ENCODE measurements at places on chromosomes 1 and 21. TPM values are rescaled to one million over a fixed set of nuclear protein-coding genes. Genes with fewer than 3 reads are reported as not detected.

The MTARC2 gene
- 3.1 TPM for total RNA-seq

DNA sequence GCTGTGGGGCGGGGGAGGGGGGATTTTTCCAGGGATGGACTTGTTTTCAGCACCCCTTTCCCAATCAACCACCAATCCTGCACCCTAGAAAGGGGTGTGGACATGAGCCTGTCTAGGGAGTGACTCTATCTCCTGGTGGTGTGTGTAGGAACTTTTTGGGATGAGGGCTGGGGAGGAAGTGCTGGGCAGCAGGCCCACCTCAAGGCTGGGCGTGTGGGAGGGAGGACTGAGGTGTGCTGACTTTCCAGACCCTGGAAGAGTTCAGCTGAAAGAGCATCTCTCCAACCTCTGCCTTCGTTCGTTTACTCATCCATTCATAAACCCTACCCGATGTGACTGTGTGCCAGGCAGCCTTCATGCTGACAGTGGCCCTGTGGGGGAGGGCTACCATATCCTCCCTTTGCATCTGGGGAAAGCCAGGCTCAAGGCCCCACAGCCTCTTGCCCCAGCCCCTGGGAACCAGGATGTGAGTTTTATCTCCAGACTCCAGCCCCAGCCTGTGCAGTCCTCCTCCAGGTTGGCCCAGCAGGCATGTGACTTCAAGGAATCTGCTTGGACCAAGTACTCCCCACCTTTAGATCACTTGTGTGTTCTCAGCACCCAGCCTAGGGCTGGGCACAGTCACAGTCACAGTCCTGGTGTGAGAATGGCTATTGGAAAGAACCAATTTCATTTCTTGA, 6.7 kb downstream of the KNCN start:
- DNase-seq = no peak
- H3K27ac ChIP-seq = no peak overlapping the region
- no peaks in the 10 kb centered on the region for H3K4me1 ChIP-seq

- H3K4me3 ChIP-seq = no peak overlapping the region
- H3K36me3 ChIP-seq = no peaks in the 10 kb centered on the region
- H3K27ac ChIP-seq = no peak overlapping the region
- H3K27me3 ChIP-seq = peaks cover 2% of the 10 kb centered on the region
- no peak for DNase-seq
Observed at GRCh38 chr1:21659924-21660326, 9.2 kb downstream of the RAP1GAP start.

- no peaks in the 10 kb centered on the region for H3K27me3 ChIP-seq
- H3K4me3 ChIP-seq = no peak overlapping the region
- no peak overlapping the region for H3K27ac ChIP-seq
- no peaks in the 10 kb centered on the region for H3K36me3 ChIP-seq
- H3K4me1 ChIP-seq = no peaks in the 10 kb centered on the region
- no peak for DNase-seq
Observed at GRCh38 chr1:240613356-240614142, 1.6 kb upstream of the GREM2 start.

- H3K27me3 ChIP-seq = no peaks in the 10 kb centered on the region
- no peak overlapping the region for H3K27ac ChIP-seq
- H3K4me3 ChIP-seq = no peak overlapping the region
- H3K36me3 ChIP-seq = no peaks in the 10 kb centered on the region
Observed at GRCh38 chr1:212686591-212686990, 13.0 kb downstream of the BATF3 start.

GRCh38 chr1:193265716-193266115, 79.3 kb upstream of the B3GALT2 start:
- H3K4me3 ChIP-seq = no peak overlapping the region
- no peak for DNase-seq
- no peaks in the 10 kb centered on the region for H3K36me3 ChIP-seq

DNA sequence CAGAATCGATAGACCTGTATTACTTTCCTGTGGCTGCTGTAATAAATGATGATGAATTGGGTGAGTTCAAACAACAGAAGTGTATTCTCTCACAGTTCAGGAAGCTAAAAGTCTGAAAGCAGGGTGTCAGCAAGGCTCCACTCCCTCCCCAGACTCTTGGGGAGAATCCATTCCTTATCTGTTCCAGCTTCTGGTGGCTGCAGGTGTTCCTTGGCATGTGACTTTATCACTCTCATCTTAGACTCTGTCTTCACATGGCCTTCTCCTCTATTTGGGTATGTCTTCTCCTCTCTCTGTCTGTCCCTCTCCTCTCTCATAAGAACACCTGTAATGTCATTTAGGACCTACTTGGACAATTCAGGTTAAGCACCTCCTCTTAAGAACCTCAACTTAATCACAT, 44.1 kb upstream of the SLC2A1 start:
- H3K27ac ChIP-seq = no peak overlapping the region
- no peaks in the 10 kb centered on the region for H3K27me3 ChIP-seq
- H3K4me3 ChIP-seq = no peak overlapping the region
- DNase-seq = no peak
- H3K4me1 ChIP-seq = no peaks in the 10 kb centered on the region

DNA sequence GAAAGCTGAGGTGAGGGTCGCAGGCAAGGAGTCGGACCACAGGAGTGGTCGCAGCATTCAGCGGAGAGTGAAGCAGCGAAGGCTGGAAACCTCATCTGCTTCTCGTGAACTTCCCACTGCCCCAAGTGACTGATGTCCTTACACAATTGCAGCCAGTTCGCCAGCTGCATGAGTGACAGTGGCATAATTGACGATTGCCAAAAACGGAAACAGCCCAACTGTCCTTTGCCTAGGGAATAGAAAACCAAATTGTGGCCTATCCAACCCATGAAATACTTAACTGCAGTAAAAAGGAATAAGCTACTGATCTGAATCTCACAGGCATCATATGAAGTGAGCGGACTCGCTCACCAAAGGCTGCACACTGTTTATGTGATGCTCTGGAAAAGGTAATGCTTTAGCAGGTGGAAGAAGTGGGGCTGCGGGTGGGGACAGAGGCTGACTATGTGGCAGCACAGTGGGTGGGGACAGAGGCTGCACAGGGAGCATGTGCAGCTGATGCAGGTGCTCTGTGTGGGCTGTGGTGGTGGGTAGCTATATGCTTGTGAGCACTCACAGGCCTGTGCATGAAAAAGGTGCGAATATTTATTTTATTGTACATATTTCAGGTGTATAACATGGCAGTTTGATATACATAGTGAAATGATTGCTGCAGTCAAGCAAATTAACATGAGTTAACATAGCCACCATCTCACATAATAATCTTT, 4.2 kb upstream of the NLRP3 start:
- H3K27me3 ChIP-seq = no peaks in the 10 kb centered on the region
- H3K4me3 ChIP-seq = no peak overlapping the region
- H3K4me1 ChIP-seq = peaks cover 48% of the 10 kb centered on the region
- no peak overlapping the region for H3K27ac ChIP-seq
- H3K36me3 ChIP-seq = no peaks in the 10 kb centered on the region

DNA sequence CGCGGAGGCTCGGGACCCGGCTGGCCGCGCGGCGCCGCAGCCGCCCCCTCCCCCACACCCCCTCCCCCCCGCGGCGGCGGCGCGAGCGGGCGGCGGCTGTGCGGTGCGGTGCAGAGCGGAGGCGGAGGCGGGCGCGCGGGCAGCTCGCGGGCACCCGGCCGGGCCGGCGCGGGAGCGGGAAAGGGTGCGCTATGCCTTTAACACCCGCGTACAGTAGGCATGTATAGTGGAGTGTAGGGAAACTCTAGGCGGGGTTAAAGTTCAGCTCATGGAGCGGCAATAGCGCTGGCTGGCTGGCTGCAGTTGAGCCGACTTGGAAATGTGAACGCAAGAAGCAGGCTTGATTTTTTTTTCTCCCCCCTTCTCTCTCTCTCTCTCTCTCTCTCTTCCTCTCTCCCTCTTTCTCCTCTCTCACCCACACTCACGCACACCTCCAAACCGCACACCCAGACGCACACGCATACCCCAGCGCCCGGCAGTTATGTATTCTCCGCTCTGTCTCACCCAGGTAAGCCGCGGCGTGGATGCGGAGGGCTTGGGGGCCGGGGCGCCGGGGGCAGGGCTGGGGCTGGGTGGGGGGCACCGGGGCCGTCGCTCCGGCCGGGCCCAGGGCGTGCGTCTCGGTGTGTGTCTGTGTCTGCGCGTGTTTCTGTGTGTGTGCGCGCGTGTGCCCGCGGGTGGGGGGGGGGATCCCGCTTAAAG, at the start of gene NFIA:
Gene NFIA, plus strand, starts transcription at position 251 of the 702 bp plus-strand sequence.
- H3K4me3 ChIP-seq = 0 out of 2 replicates have a peak within 1 kb of the TSS, but pooled peaks have one; percentile 39
- peaks cover 2% of the 10 kb centered on the region for H3K27me3 ChIP-seq
- no peaks in the 10 kb centered on the region for H3K36me3 ChIP-seq

GRCh38 chr1:235019961-235020360, 108.7 kb downstream of the TOMM20 start:
- no peak overlapping the region for H3K27ac ChIP-seq
- no peaks in the 10 kb centered on the region for H3K27me3 ChIP-seq
- no peak for DNase-seq
- peaks cover 63% of the 10 kb centered on the region for H3K4me1 ChIP-seq
- H3K36me3 ChIP-seq = no peaks in the 10 kb centered on the region
- no peak overlapping the region for H3K4me3 ChIP-seq

DNA sequence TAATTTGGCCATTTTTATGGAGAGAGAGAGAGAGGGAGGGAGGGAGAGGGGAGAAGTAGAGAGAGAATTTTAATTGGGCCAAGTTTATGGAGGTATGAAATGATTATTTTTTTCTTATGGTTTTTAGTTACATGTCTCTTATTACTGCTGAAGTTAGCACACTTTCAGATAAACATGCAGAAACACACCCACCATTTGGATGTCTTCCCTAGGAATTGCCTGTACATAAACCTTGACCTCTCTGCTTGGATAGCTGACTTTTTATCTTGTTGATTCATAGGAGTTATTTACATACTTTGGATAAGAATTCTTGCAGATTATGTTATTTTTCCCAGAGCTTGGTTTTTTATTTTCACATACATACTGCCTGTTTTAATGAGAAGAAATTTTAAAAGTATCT, 310.2 kb upstream of the ADAMTS5 start:
- H3K4me3 ChIP-seq = no peak overlapping the region
- H3K4me1 ChIP-seq = no peaks in the 10 kb centered on the region
- H3K27me3 ChIP-seq = no peaks in the 10 kb centered on the region

DNA sequence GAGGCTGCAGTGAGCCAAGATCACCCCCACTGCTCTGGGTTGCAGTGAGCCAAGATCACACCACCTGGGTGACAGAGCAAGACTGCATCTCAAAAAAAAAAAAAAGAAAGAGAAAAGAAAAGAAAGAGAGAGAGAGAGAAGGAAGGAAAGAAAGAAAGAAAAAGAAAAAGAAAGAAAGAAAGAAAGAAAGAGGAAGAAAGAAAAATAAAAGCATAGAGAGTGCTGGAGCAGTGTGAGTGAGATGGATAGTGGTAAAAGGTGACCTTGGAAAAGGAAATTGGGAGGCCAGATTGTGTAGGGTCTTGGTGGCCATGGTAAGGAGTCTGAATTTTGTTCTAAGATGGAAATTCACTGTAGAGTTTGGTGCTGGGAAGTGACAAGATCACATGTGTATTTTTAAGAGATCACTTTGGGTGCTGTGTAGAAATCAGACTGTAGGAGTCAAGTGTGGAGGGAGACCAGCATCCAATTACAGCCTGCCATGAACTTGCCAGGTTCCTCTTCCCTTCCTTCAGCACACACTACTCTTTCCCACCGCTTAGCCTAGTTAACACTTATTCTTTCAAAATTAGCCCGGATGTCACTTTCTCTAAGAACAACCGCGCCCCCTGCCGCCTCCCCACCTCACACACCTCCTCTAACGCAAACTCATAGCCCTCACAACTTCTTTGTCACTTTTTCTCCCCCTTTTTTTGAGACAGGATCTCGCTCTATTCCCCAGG, 17.9 kb downstream of the MTX1 start:
- no peak for DNase-seq
- H3K36me3 ChIP-seq = no peaks in the 10 kb centered on the region

DNA sequence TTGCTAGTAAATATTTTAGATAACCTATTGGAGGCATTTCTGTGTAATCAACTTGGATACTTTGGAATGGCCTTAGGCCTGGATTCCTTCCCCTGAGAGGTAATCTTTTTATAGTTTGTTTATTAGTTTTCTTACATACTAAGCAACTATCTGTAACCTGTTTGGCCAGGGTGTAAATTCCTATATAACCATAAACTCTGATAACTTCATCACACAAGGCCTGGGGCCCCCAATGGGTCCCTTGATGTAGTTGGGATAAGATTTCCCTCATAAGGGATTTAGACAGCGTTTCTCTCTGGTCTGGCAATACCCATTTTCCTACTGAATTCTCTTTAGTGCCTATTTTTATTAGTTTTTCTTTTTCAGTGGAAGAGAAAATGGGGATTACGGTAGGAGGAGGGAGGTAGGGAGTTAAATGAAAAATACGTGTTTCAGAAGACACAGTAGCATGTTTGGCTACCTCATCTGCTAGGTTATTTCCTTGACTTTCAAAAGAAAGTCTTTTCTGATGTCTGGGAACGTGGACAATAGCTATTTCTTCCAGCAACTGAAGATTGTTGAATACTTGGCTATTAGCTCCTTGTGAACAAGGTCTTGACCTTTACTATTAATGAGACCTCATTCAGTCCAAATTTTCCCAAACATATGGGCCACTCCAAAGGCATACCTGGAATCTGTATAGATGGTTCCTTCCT, 7.4 kb upstream of the AADACL3 start:
- no peaks in the 10 kb centered on the region for H3K36me3 ChIP-seq
- H3K27me3 ChIP-seq = no peaks in the 10 kb centered on the region
- no peak overlapping the region for H3K4me3 ChIP-seq
- DNase-seq = no peak

DNA sequence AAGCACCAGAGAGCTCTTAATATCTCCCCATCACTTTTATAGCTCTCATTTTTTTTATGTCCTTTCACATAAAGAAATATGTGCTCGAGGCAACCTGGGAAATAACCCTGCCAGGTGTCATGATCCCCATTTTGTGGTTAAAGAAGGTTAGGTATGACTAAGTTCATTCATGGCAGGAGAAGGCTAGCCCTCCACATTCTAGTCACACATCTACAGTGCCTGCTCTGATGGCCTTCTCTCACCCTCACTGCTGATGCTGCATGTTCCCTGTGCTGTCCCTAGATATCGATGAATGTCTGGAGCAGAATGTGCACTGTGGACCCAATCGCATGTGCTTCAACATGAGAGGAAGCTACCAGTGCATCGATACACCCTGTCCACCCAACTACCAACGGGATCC, 187.5 kb downstream of the TPR start:
- no peak overlapping the region for H3K4me3 ChIP-seq
- no peaks in the 10 kb centered on the region for H3K4me1 ChIP-seq
- no peaks in the 10 kb centered on the region for H3K36me3 ChIP-seq
- DNase-seq = no peak
- no peaks in the 10 kb centered on the region for H3K27me3 ChIP-seq

GRCh38 chr1:12640237-12640957, 3.5 kb upstream of the AADACL4 start:
- no peaks in the 10 kb centered on the region for H3K4me1 ChIP-seq
- H3K27me3 ChIP-seq = no peaks in the 10 kb centered on the region
- no peaks in the 10 kb centered on the region for H3K36me3 ChIP-seq
- no peak overlapping the region for H3K27ac ChIP-seq
- DNase-seq = no peak

DNA sequence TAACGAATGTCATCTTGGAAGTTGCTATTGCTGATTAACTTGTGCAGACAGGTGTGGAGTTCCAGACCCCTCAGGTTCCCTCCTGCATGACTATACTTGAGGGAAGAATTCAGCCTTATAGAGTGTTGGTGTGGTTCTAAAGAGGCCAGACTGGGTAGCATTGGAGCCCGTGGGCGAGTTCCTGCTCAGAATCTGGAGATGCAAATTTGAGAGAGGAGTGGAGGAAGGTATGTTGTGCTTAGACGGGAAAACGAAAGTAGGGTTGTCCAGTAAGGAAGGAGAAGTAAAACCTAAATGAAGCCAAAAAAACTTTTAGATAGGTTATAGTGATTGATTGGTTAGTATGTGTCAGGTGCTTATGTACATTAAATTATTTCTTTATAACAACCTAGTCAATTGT, 79.2 kb downstream of the ZNF326 start:
- no peaks in the 10 kb centered on the region for H3K36me3 ChIP-seq
- H3K27ac ChIP-seq = no peak overlapping the region
- DNase-seq = no peak
- no peak overlapping the region for H3K4me3 ChIP-seq

Measured in GM12878 (cell line).